ENCODE measurements at places on chromosomes 5 and 9. TPM values are rescaled to one million over a fixed set of nuclear protein-coding genes. Genes with fewer than 3 reads are reported as not detected.

The FOXB2 gene
- not detected for total RNA-seq

The NFIL3 gene
- 68.6 TPM for total RNA-seq

The BTNL9 gene
- not detected for total RNA-seq

The EIF4E1B gene
- total RNA-seq: not detected

The SLC45A2 gene
- total RNA-seq: not detected

The FLT4 gene
- 6.0 TPM for total RNA-seq

The GABRA6 gene
- not detected for total RNA-seq

The NMUR2 gene
- total RNA-seq: not detected

The ACTBL2 gene
- not detected for total RNA-seq

The ADGRD2 gene
- not detected for total RNA-seq

The MOCS2 gene
- 25.9 TPM for total RNA-seq

The BTNL3 gene
- not detected for total RNA-seq

The C9orf50 gene
- not detected for total RNA-seq

The NTNG2 gene
- 1.3 TPM for total RNA-seq

The NRARP gene
- 2.3 TPM for total RNA-seq

The EHMT1 gene
- total RNA-seq: 68.9 TPM

The PCDHGB3 gene
- 0.18 TPM for total RNA-seq

The BARHL1 gene
- not detected for total RNA-seq

The MARCHF11 gene
- total RNA-seq: not detected

The PCDHA2 gene
- not detected for total RNA-seq

The BAAT gene
- total RNA-seq: not detected

The OR1Q1 gene
- not detected for total RNA-seq

The SPINK6 gene
- total RNA-seq: not detected

The ISCA1 gene
- 33.4 TPM for total RNA-seq

The ACO1 gene
- total RNA-seq: 13.5 TPM

The C5orf63 gene
- 11.9 TPM for total RNA-seq

The GABRP gene
- not detected for total RNA-seq

The FGF18 gene
- total RNA-seq: 0.22 TPM

The PKD2L2 gene
- total RNA-seq: not detected

The INSL6 gene
- total RNA-seq: not detected

The KIF12 gene
- not detected for total RNA-seq

The LECT2 gene
- total RNA-seq: not detected

The PJA2 gene
- 37.5 TPM for total RNA-seq

The GHR gene
- not detected for total RNA-seq

The PLPP1 gene
- total RNA-seq: 15.5 TPM

The PHF24 gene
- total RNA-seq: 0.04 TPM

The SHISAL2B gene
- total RNA-seq: not detected

The PCDHA3 gene
- not detected for total RNA-seq

The CAMK4 gene
- 68.7 TPM for total RNA-seq

The SLC4A9 gene
- not detected for total RNA-seq

The ANKH gene
- total RNA-seq: 80.5 TPM

The TAF1L gene
- total RNA-seq: not detected

The FBXW5 gene
- 105 TPM for total RNA-seq

The TAF11L10 gene
- not detected for total RNA-seq

The DIPK1B gene
- total RNA-seq: not detected

All from CD8-positive, alpha-beta memory T cell (primary cell).